ENCODE measurements at places on chromosomes 1 and 21.

DNA sequence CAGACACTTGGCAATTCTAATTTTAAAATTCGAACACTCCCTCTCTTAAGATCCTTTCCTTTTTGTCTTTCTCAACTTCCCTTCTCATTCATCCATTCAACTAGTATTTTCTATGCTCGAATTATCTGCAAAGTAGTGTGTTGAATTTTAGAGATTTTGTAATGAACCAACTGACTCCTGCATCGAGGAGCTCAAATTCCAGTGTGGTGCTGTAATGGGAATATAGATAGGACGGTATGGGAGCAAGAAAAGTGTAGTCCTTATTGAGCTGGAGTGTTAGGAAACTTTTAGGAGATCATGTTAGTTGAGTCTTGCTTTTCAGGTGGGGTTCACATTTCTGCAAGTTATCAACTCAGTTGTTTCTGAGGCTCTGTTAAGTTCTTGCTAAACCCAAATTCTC is 897.5 kb downstream of the TTLL7 start:
- no peak for DNase-seq

- DNase-seq = no peak
Measured at GRCh38 chr1:100440075-100440809, 87.9 kb downstream of the CDC14A start.

GRCh38 chr21:45539796-45540600 is 2.2 kb downstream of the SLC19A1 start:
- DNase-seq = no peak

- no peak for DNase-seq
Measured at GRCh38 chr1:151834239-151834638, 2.6 kb upstream of the RORC start.

GRCh38 chr1:107140703-107141490 is at the start of gene NTNG1:
NTNG1 (plus strand) TSS chr1:107141039.
- DNase-seq = no peak

All from AG04450 (cell line).